ENCODE measurements at places on chromosomes 6 and 20. TPM values are rescaled to one million over a fixed set of nuclear protein-coding genes. Genes with fewer than 3 reads are reported as not detected.

Gene SYNDIG1
- total RNA-seq: 0.24 TPM

Gene DYNLT2
- total RNA-seq: 2.5 TPM

Gene CCN2
- total RNA-seq: 129 TPM

Gene WFDC12
- total RNA-seq: not detected

Gene GGTLC1
- not detected for total RNA-seq

Gene LY6G5C
- not detected for total RNA-seq

Gene KDM1B
- 15.8 TPM for total RNA-seq

Gene OPRM1
- not detected for total RNA-seq

Gene HCRTR2
- total RNA-seq: not detected

GRCh38 chr6:111184827-111185532, 97.7 kb downstream of the SLC16A10 start:
- DNase-seq: no peak

DNA sequence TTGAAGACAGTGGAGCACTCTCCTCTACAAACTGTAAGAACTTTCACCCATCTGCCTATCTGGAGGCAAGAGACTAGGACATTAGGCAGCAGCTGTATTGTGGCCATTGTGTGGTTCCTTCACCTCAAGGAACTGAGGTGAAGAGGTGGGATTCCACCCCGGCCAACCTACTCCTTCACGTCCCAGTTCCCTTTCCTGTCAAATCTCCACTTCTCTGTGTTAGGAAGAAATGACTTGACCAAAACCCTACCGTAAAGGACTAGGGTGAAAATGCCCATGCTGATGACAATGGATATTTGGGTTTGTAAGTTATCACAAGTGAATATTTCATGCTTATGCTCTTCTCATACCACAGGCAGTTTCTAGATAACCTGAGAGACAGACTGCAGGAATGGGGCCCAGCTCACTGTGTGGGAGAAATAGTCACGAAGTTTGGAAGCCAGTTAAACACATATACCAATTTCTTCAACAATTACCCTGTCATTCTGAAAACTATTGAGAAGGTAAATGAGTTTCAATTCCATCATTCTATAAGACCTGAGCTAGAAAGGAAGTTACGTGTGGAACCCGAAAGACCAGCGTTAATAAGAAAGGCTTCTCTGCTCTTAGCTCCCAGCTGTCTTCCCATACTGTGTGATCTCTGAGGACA, 86.6 kb downstream of the ECT2L start:
- DNase-seq: no peak

GRCh38 chr6:108797951-108798669, 50.1 kb upstream of the ARMC2 start:
- DNase-seq: no peak

DNA sequence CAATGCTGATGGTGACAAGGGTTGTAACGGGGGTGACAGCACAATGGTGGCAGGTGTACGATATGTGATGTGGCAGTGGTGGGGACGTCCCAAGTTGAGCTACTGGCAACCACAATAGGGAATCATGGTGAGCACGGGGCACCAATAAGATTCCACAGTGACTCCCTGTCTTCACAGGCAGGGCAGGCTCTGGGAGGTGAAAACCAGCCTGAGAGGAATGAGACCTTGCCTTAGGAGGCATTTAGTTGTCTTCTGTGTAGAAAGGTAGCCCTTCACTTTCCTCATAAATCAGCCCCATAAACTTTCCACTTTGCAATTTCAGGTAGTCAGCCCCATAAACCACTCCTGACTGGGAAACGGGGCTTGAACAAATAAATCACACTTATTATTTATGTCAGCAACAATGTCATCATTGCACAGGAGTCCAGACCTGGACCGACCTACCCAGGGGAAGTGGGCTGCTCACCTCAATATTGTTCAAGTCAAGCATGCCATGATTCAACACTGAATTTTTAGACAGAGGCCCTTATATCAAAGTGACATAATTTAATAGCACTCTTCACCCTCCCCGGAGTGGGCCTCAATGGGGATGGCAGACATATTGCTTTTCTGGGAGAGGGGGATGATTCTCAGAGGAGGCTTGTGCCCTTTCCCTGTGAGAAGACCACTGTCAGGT, 150.8 kb downstream of the CDC5L start:
- no peak for DNase-seq

DNA sequence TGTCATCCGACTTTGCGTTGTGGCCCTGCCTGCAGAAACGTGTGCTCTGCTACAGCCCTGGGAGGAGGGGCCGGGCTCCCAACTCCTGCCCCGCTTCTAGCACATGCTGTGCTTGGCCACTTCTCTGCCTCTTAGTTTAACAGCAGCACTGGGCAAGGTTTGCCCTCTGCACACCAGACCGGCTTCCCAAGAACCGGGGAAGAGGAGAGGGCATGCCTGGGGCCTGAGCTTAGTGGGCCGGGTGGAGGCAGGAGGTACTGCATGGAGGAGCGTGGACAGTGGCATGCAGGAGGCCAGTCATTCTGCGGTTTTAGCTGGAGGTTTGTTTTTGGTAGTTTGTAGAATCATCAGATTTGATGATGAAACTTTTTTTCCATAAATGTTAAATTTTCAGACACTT, 45.5 kb downstream of the CEP43 start:
- no peak for DNase-seq

DNA sequence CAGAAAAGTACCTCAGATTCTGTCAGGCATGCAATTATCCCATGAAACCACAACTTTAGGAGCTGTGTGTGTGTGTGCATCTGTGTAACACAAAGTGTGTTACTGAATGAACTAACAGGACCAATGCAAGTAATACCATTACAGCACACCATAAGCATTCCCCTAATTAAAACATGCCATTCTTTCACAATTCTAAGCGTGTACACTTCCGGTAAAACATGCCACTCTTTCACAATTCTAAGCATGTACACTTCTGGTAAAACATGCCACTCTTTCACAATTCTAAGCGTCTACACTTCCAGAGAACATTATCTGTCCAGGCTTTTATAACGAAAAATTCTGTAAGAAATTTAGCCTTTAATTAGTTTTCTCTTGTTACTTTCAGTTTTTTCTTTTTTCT, 238.2 kb downstream of the GMDS start:
- DNase-seq: no peak

- DNase-seq: no peak
Observed at GRCh38 chr6:147205690-147206600, 1.7 kb downstream of the STXBP5 start.

DNA sequence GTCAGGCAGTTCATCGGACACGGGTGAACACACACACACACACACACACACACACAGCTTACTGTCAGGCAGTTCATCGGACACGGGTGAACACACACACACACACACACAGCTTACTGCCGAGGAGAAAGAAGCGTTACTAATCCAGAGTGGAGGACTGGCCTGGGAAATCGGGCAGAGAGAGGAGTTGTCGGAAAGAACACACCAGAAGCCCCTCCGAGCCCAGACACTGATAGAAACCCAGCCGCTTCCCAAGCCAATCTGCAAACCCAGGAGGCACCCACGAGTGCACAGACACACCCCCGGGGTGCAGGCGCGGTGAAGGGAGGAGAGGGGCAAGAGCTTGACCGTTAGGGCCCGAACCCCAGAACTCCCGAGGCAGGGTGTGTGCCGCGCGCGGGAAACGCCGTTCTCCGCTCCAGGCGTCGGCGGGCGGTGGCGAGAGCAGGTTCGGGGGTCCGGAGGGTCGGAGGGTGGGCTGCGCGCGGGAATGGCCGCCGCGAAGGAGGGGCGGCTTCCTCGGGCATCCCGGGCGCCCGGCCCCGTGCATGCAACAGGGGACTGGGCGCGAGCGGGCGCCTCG, 636 bp downstream of the ELOVL2 start:
- DNase-seq: no peak

DNA sequence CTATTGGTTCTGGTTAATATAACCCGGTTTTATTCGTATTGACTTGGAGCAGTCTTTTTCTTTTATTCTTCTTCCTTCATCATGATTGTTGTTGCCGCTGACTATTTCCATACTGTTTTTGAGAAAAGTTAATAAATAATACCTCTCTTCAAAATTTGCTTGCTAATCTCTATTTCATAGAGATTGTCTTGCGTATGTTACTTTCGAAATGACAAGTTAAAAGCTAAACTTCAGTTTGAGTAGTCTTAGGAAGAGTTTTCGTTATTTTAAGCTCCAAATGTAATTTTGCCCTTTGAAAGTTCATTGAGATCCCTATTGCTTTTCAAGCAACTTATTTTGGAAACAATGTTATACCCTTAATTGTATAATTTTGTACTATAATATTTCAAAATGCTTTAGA, 36.4 kb downstream of the DCBLD1 start:
- DNase-seq: no peak

- no peak for DNase-seq
Observed at GRCh38 chr6:5497896-5498578, 236.7 kb downstream of the FARS2 start.

DNA sequence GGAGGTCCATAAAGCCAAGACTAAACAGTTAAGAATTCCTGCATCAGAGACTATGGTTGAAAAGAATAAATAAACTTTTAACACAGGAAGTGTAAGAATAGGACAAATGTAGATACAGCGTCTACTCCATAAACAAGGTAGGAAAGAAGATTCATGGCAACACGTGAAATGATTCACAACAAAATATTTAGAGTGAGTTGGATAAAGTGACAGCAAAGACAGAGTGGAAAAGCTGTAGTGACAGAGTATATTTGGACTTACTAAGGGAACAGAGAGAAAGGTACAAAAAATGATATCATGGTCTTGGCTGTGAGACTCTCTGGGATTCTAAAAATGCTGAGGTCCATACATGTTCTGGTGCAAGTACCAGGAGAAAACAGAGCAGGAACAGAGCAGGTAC, 21.9 kb upstream of the KIAA0408 start:
- DNase-seq: no peak

- DNase-seq: no peak
Observed at GRCh38 chr6:42629845-42630244, 66.0 kb downstream of the UBR2 start.

- no peak for DNase-seq
Observed at GRCh38 chr6:21438986-21439352, 154.6 kb upstream of the SOX4 start.

- no peak for DNase-seq
Observed at GRCh38 chr20:37406010-37406998, 60.4 kb downstream of the SRC start.

DNA sequence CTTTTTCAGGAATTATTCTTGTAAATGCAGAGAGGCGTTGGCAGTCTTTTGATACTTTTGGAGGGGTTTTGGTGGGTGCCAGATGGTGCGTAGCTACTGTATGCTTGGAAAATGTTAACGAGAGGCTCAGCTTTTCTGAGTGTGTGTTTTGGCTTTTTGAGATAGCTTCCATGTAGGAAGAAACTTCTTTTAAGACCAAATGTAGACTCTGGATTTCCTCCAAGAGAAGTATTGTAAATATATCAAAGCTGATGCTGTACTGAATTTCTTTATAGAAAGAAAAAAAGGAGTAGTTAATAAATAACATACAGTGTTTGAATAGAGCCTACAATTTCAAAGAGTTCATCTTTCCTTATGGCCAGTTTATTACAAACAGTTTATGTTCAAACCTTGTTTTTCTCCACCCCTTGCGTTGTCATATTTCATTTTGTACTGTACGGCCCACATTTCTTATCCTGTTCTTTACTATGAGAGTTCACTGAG, 16.7 kb downstream of the TIAM2 start:
- DNase-seq: no peak

- no peak for DNase-seq
Observed at GRCh38 chr20:35592339-35592974, 23.2 kb upstream of the SPAG4 start.

DNA sequence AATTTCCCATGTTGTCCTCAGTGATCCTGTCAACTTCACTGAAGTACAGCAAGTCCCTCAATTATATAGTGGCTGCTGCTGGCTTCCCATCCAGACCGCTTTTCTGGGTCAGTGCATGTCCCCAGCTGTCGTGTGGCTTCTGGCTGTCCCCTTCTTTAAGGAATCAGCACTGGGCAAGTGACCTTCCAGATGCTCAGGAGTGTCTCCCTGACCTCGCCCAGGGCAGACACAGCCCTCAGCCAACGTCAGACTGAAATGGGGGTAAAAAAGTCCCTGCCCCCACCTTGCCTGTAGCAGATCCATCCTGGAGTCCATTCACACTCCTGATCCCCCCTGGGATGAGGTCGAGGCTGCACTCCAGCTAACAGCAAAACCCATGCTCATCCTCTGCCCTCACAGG, 23.7 kb downstream of the OVOL2 start:
- no peak for DNase-seq

DNA sequence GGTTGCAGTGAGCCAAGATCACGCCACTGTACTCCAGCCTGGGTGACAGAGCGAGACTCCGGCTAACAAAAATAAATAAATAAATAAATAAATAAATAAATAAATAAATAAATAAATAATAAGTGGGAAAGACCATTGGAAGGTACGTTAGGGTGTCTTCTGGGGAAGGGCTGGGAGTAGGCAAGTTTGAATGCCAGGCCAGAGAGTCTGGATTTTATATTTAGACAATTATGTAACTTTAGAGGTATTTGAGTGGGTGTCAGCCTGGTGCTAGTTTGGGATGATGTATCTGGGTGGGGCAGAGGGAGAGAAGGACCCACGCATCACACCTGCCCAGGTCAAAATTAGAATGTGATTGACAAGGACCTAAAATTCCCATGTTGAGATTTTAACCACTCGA, 108.5 kb upstream of the PRND start:
- no peak for DNase-seq

- DNase-seq: no peak
Observed at GRCh38 chr6:33926451-33926850, 122.6 kb upstream of the MLN start.

- DNase-seq: no peak
Observed at GRCh38 chr6:128491610-128492206, 28.7 kb downstream of the PTPRK start.

DNA sequence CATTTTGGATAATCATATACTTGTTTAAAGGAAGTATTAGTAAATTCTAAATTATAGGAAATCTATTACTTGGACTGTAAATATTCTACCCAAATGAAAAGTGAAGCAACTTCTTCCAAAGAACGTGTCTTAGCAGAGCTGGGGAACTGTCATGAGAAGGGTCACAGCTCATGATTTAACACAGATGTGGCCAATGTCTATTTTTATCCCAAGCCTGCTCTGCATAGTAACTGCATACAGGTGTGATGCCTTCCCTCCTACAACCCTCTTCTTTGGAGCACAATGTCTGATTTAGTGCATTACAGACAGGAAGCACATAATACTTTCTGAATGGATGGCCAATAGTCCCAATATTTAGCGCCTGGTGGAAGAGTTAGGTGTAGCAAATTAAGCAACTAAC, 138.7 kb upstream of the THEMIS start:
- no peak for DNase-seq

- DNase-seq: no peak
Observed at GRCh38 chr6:158268361-158269147, 43.7 kb upstream of the TULP4 start.

DNA sequence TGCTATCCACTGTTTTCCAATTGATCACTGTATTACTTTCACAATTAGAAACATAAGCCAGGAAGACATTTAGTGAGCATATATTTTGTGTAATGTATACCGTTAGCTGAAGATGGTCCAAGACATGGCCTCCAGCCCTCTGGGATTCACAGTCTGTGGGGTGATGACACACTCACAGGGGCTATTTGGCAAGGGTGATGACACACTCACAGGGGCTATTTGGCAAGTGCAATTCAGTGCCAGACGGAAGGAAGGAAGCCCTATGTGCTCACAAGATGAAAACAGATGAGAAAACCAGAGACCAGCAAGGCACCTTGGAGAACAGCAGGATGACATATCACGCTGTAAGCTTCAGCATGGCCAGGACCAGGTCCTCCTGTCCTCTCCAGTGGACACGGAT, 183.7 kb downstream of the MBOAT1 start:
- DNase-seq: no peak
